Left lung (tissue), 14 donors: ENCODE measurements at places on chromosomes 5 and 9.

DNA sequence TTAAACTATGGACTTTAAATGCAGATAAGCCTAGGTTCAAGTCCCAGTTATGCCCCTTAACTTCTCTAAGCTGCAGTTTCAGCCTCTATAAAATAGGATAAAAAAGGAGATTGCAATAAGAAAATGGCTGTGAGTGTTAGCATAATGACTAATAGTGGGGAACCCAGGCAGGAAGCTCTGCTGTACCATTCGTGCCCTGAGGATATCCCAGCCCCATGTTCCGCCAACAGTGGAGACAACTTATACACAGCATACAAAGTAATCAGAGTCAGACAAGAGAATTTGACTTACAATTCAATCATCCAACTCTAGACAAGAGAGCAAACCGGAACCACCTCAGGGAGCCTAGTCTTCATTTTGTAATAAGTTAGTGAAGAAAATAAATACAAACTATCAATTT is 141.5 kb upstream of the FSTL4 start:
- no peaks in the 10 kb centered on the region for H3K36me3 ChIP-seq
- no peaks in the 10 kb centered on the region for H3K27me3 ChIP-seq
- no peaks in the 10 kb centered on the region for H3K4me1 ChIP-seq
- no peak for DNase-seq

GRCh38 chr9:134165357-134166315 is 1.3 kb upstream of the RNU6ATAC start:
- DNase-seq: no peak
- no peaks in the 10 kb centered on the region for H3K27me3 ChIP-seq
- H3K36me3 ChIP-seq: no peaks in the 10 kb centered on the region
- H3K4me3 ChIP-seq: no peak overlapping the region

DNA sequence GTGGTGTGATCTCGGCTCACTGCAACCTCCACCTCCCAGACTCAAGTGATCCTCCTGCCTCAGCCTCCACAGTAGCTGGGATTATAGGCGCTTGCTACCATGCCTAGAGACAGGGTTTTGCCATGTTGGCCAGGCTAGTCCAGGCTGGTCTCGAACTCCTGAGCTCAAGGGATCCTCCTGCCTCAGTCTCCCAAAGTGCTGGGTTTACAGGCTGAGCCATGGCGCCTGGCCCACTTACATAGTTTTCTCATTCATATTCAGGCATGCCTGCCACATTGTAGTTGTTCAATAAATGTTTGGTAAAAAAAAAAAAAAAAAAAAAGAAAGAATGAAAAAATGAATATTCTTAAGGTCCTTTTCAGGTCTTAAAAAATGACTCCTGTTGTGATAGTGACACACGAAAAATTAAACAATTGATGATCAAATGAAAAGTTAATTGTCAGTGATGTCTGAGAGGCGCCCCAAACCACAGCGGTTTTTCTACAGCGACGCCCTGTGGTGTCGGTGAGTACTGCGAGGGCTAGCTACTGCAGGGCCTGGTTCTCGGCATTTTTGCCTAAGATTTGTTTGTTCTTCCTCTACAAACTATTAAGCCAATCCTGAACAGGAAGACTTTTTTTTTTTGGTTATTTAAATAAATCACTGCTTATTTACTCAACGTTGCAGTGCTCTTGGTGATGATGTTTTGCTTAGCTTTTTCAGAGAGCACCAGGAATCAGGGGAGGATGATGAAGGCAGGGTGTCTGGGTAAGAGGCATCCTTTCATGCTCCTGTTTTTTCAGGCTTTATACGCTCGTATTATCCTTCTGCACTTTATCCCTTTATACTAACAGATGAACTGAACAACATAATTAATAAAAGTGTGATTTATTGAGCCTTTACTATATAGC is 67.0 kb upstream of the DPYSL3 start:
- no peaks in the 10 kb centered on the region for H3K36me3 ChIP-seq
- DNase-seq: no peak
- H3K4me3 ChIP-seq: no peak overlapping the region
- no peak overlapping the region for H3K27ac ChIP-seq

- H3K4me1 ChIP-seq: no peaks in the 10 kb centered on the region
- H3K36me3 ChIP-seq: no peaks in the 10 kb centered on the region
- no peak overlapping the region for H3K27ac ChIP-seq
- DNase-seq: no peak
- H3K27me3 ChIP-seq: peaks cover 33% of the 10 kb centered on the region
Measured at GRCh38 chr5:181114844-181115778, 15.9 kb downstream of the OR2V1 start.

- no peak for DNase-seq
- H3K36me3 ChIP-seq: no peaks in the 10 kb centered on the region
- H3K27ac ChIP-seq: no peak overlapping the region
- no peak overlapping the region for H3K4me3 ChIP-seq
Measured at GRCh38 chr5:117982691-117983090, 1005.7 kb downstream of the DTWD2 start.

DNA sequence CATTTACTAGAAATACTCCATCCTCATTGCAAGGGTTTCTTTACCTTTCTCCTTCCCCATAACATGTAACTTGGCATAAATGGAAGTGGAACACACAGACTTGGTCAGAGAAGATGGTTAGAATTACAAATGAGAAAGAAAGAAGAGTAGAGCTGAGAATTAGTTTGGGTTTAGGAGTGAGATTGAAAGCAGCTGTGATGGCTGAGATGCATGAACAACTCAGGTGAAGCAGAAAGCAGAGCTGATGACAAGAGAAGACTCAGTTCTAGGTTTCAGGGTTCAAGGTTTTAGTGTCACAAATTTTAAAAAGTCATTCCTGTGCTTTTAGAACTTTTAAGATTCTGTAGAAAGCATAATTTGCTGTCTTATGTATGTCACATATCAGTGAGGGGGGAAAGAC is 54.0 kb downstream of the TMEM161B start:
- no peak overlapping the region for H3K27ac ChIP-seq
- H3K4me3 ChIP-seq: no peak overlapping the region
- no peak for DNase-seq

DNA sequence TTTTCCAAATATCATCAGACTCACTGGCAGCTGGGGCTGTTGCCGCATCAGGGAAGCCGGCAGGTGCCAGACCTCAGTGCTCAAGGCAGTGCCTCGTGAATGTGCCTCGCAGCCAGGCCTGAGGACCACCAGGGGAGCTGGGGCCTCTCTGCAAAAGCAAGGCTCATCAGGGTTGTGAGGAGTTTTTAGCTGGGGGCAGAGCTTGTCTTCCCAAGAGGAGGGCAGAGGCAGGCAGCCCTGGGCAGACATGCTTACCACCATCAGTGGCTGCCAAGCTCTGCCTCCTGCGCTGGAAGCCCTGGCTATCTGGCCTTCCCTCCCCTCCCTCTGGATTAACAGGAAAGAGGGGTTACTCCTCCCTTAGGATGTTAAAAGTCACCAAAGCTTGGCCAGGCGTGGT is 8.8 kb upstream of the TBC1D9B start:
- no peak for DNase-seq
- H3K4me1 ChIP-seq: no peaks in the 10 kb centered on the region
- H3K27ac ChIP-seq: no peak overlapping the region
- no peak overlapping the region for H3K4me3 ChIP-seq

GRCh38 chr9:111056538-111056937 is 18.3 kb upstream of the LPAR1 start:
- no peaks in the 10 kb centered on the region for H3K4me1 ChIP-seq
- no peak overlapping the region for H3K27ac ChIP-seq
- no peak overlapping the region for H3K4me3 ChIP-seq
- no peaks in the 10 kb centered on the region for H3K36me3 ChIP-seq
- DNase-seq: no peak

DNA sequence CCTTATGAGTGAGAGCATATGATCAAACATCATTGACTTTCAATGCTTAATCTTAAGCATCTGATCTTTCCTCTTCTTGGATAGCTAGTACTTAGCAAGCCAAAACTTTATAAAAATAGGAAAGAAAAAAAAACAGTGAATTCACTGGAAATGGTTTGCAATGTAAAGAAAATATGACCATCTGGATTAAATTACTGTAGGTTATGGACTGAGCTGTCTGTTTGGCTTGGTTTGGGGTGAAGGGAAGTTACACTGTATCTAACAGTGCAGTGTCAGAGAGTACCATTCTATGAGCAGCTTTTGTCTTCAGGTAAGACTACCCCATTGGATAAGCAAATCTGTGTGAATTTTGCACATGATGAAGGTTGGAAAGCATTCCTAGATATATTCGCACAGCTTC is 151.4 kb downstream of the TLE1 start:
- DNase-seq: no peak
- H3K27me3 ChIP-seq: no peaks in the 10 kb centered on the region
- no peak overlapping the region for H3K27ac ChIP-seq
- H3K4me3 ChIP-seq: no peak overlapping the region
- no peaks in the 10 kb centered on the region for H3K4me1 ChIP-seq

DNA sequence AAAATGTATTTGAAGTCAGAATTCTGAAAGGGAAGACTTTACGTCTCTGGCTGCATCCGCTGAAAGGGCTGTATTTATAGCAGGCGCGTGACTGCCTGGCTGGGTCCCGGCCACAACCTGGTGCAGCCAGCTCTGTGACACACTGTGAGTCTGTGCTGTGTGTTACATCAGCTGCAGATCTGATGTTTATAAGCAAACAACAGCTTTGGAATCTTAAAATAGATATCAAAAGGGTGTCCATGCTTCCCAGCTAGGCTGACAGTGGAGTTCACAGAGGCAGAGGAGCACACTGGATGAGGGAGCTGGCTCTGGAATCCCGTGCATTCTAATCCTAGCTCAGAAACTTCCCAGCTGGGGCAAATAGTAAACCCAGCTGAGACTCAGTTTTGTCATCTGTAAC is 433.4 kb upstream of the BRINP1 start:
- H3K27ac ChIP-seq: no peak overlapping the region
- no peaks in the 10 kb centered on the region for H3K27me3 ChIP-seq
- H3K4me3 ChIP-seq: no peak overlapping the region
- no peaks in the 10 kb centered on the region for H3K36me3 ChIP-seq
- peak; percentile 49 for DNase-seq
- peaks cover 3% of the 10 kb centered on the region for H3K4me1 ChIP-seq

DNA sequence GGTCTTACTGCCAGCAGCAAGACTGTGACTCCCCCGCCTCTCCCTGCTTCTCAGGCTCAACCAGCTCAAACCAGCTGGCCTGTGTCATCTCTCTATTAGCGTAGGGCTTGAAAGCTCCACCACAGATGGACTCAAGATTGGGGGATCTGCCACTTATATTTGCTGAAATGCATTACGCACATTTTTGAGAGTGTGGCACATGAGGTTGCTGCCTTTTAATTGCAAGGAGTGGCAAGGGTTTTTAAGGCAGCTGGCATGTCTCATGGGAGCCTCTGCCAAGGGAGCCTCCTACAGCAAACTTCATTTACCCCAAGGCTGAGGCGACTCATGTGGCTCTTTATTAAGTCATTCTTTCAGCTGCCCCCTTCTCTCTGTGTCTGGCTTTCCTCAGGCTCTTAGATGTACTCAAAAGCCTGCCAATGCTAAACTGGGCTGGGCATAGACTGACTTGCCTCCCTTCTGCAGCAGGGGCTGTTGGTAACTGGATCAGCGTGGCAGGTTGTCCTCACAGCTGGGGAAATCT is 219.3 kb downstream of the SMARCA2 start:
- no peaks in the 10 kb centered on the region for H3K4me1 ChIP-seq
- no peaks in the 10 kb centered on the region for H3K36me3 ChIP-seq
- no peak overlapping the region for H3K4me3 ChIP-seq
- no peak for DNase-seq

DNA sequence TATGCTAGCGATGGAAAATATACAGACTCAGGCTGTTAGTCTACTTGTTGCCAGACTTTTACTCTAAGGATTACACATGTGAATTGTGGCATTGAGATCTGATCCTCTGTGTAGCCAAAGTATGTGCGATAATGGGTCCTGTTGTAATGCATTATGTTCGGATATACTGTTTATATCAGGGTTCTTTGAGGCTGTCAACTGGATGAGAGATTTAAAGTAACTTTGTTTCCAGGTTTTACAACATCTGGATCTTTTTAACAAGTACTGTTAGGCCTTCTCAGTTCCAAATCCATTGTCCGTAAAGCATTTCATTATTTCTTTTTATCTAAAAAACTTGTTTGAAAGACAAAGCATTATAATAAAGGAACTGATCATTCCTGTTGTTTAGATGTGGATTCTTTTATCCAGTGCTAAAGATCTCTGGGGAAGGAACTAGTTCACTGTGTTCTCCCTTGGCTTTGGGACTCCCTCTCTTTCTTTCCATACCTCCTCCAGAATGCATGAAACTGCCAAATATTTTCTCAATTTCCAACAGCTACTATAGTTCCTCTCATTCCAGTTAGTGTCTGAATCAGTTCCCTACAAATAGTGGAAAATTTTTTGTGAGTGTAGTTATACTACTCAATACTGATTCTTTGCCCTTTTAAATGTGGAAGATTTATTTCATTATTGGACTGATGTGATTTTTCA is 68.8 kb downstream of the HACD4 start:
- H3K27ac ChIP-seq: no peak overlapping the region
- no peak overlapping the region for H3K4me3 ChIP-seq
- no peaks in the 10 kb centered on the region for H3K36me3 ChIP-seq
- no peaks in the 10 kb centered on the region for H3K27me3 ChIP-seq

DNA sequence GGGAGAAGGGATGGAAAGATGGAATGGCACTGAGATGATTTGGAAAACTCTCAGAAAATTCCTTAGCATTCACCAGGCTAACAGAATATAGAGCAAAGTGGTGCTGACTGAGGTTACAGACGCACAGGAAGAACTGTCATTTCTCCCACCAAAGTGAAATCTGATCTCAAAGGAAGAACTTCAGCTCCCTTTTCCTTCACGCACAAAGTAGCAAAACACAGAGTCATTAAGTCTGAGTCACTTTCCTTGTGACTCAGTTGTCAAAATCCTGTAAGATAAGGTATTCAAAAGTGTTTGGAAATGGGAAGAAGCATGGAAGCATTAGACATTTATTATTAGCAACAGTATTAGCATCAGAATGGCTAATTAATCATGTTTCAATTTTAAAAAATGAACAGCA is 11.7 kb downstream of the MPDZ start:
- H3K4me3 ChIP-seq: no peak overlapping the region
- H3K27me3 ChIP-seq: no peaks in the 10 kb centered on the region
- no peaks in the 10 kb centered on the region for H3K36me3 ChIP-seq
- no peak for DNase-seq

DNA sequence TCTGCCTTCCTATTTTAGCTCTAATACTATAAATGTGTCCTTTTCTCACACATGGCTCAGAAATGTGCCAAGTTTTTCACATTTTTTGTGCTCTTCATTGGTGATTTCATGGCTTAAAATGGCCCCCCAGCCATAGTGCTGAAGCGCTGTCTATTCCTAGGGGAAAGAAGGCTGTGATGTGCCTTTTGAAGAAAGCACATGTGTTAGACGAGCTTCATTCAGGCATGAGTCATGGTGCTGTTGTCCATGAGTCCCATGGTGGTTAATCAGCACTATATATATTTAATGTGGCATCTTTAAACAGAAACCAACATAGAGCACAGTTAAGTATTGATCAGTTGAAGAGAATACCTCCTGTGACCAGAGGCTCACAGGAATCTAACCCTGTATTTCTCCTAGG is 55.8 kb downstream of the PDE8B start:
- H3K36me3 ChIP-seq: no peaks in the 10 kb centered on the region
- no peaks in the 10 kb centered on the region for H3K4me1 ChIP-seq
- no peak for DNase-seq
- H3K27me3 ChIP-seq: no peaks in the 10 kb centered on the region
- H3K27ac ChIP-seq: no peak overlapping the region
- no peak overlapping the region for H3K4me3 ChIP-seq

GRCh38 chr5:79699763-79700400 is 10.2 kb downstream of the CMYA5 start:
- no peak for DNase-seq
- H3K36me3 ChIP-seq: no peaks in the 10 kb centered on the region
- H3K27ac ChIP-seq: no peak overlapping the region
- no peak overlapping the region for H3K4me3 ChIP-seq
- H3K4me1 ChIP-seq: peaks cover 17% of the 10 kb centered on the region

- H3K36me3 ChIP-seq: no peaks in the 10 kb centered on the region
- no peaks in the 10 kb centered on the region for H3K27me3 ChIP-seq
- peak overlapping the region; percentile 77 for H3K27ac ChIP-seq
- H3K4me1 ChIP-seq: peaks cover 22% of the 10 kb centered on the region
Measured at GRCh38 chr5:93622240-93622885, 39.3 kb downstream of the NR2F1 start.
